Aorta (tissue), 5 donors: ENCODE measurements at places on chromosomes 2 and 18. TPM values are rescaled to one million over a fixed set of nuclear protein-coding genes. Genes with fewer than 3 reads are reported as not detected.

DNA sequence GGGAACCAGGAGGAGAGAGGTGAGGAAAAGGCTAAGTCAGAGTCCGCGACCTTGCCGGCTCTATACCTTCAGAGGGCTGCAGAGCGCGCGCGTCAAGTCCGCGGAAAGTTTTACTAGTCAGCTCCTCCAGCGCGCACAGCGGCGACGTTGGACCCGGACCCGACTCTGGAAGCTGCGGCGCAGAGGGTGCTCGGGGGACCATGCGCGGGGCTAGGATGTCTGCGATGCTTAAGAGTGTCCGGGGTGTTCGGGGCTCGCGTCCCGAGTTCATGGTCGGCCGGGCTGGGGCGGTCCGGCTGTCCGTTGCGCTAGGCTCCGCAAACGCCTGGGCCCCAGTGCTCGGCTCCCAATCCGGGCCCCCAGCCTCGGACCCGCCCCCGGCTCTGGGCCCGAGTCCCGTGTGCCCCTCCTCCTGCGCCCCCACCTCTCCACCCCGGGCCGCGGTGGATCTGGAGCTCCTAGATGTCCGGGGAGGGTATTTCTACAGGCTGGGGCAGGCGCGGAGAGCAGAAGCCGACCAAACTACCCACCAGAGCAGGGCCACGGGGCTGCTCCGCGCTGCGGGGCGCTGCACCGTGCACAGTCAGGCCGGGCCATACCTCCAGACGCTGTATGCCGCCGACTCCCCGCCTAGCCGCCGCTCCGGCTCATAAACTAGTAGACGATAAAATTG lies at the start of gene LBX2:
Gene LBX2 (minus strand): TSS at position 337 of the 673 bp plus-strand sequence. CDS start 66 bp downstream, at position 271.
- no peaks in the 10 kb centered on the region for H3K27me3 ChIP-seq
- H3K4me1 ChIP-seq = no peaks in the 10 kb centered on the region
- no peak within 1 kb of the TSS for H3K4me3 ChIP-seq
- no peak within 1 kb of the TSS for H3K27ac ChIP-seq

The DIPK1C gene
- total RNA-seq = not detected

The GCG gene
- total RNA-seq = not detected

GRCh38 chr18:48622911-48623431 lies 84.1 kb downstream of the CTIF start:
- H3K4me1 ChIP-seq = peaks cover 2% of the 10 kb centered on the region
- no peak overlapping the region for H3K4me3 ChIP-seq
- no peaks in the 10 kb centered on the region for H3K36me3 ChIP-seq

The FRZB gene
- total RNA-seq = 122 TPM

The HOXD10 gene
- total RNA-seq = 1.4 TPM

The OR6B2 gene
- total RNA-seq = not detected

GRCh38 chr2:8624855-8625398 lies 56.9 kb upstream of the ID2 start:
- H3K27me3 ChIP-seq = no peaks in the 10 kb centered on the region
- no peak for DNase-seq
- H3K4me1 ChIP-seq = no peaks in the 10 kb centered on the region

- no peaks in the 10 kb centered on the region for H3K36me3 ChIP-seq
- no peak overlapping the region for H3K27ac ChIP-seq
- H3K4me1 ChIP-seq = no peaks in the 10 kb centered on the region
- no peak overlapping the region for H3K4me3 ChIP-seq
These were observed 48.7 kb upstream of the NBEAL1 start for GRCh38 chr2:202965810-202966460.
